Heart left ventricle (tissue), 16 donors: ENCODE measurements at places on chromosomes 11 and 22. TPM values are rescaled to one million over a fixed set of nuclear protein-coding genes. Genes with fewer than 3 reads are reported as not detected.

- peak; percentile 10 for DNase-seq
These were observed 7.8 kb downstream of the BCR start for GRCh38 chr22:23187871-23188700.

DNA sequence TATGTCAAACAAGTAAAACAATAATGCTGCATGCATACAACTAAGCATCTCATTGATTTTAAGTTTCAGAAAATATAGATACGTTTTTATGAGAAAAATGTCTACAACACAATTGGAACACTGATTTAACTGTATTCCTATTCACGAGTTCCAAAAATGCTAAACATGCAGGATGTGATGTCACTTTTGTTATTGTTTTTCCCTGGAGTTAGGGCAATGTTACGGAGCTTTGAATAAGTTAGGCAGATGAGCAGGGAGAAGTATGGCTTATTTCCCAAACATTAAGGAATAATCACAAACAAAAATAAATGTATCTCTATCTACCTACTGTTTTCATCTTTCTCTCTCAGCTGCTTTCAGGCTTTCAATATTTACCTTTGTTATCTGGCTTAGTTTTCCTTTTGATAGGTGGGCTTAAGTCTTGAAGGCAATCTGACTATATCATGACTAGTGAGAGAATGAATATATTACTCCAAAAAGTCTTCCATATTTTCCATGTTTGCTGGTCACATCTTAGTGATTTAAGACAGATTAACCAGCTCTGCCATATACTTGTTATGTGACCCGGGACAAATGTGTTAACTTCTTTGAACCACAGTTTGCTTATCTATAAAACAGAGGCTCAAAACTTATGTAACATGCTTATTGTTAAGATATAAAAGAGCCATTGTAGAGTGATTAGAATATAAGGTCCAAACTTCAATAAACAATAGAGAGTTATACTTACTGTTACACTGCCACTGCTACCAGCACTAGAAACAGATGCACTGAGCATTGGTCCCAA, 854.4 kb upstream of the CCDC90B start:
- no peak for DNase-seq

The NUP50 gene
- 12.5 TPM for total RNA-seq

The CD82 gene
- 51.3 TPM for total RNA-seq

GRCh38 chr11:45371251-45372115, 85.3 kb upstream of the SYT13 start:
- peak; percentile 71 for DNase-seq

The SLC22A12 gene
- not detected for total RNA-seq
